ENCODE measurements at places on chromosomes 7 and 10. TPM values are rescaled to one million over a fixed set of nuclear protein-coding genes. Genes with fewer than 3 reads are reported as not detected.

The HOXA11 gene
- polyA plus RNA-seq: 29.6 TPM

The COG5 gene
- 39.0 TPM for polyA plus RNA-seq

The ZNF37A gene
- polyA plus RNA-seq: 21.4 TPM

The CYP26C1 gene
- 0.19 TPM for polyA plus RNA-seq

The DRGX gene
- 0.14 TPM for polyA plus RNA-seq

- no peak for DNase-seq
Measured at GRCh38 chr7:140023728-140024127, 39.0 kb downstream of the PARP12 start.

DNA sequence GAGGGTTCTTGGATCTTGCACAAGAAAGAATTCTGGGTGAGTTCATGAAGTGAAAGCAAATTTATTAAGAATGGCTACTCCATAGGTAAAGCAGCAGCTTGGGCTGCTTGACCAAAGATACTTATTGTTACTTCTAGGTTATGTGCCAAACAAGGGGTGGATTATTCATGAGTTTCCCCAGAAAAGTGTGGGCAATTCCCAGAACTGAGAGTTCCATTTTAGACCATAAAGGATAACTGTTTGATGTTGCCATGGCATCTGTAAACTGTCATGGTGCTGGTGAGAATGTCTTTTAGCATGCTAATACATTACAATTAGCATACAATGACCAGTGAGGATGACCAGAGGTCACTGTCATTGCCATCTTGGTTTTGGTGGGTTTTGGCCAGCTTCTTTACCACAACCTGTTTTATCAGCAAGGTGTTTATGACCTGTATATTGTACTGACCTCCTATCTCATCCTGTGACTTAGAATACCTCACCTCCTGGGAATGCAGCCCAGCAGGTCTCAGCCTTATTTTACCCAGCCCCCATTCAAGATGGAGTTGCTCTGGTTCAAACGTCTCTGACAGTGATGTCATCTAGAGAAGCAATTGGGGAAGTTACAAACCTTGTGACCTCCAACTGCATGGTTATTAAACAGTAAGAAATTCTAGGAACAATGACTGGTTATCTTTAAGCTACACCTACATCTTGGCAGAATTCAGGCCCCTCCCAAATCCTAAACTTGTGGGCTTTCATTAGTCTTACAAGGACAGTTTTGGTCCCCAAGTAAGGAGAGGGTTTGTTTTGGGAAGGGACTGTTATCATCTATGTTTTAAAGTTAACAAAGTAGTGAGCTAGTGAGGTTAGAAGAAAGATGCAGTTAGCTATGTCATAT, 48.0 kb upstream of the INHBA start:
- DNase-seq: no peak

- no peak for DNase-seq
Measured at GRCh38 chr7:137609500-137609899, 237.3 kb downstream of the DGKI start.

GRCh38 chr7:114986190-114987180, 64.6 kb downstream of the MDFIC start:
- DNase-seq: no peak

DNA sequence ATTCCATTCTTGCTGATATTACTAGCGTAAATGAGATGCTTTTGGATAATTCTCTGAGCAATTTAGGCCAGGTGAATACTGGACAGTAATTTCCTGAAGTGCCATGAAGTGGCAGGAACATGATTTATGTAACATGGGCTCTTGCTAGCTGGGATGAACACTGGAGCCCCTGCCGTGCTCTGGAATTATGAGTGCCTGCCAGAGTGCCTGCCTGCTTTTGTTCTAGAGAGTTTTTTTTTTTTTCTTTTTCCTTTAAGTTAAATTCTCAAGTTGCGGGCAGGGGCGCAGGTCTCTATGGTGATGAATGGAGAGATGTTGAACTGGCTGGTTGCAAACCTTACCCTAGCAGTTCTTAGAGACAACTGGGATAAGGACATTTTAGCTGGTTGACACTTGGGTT, 165.9 kb downstream of the AUTS2 start:
- DNase-seq: no peak

DNA sequence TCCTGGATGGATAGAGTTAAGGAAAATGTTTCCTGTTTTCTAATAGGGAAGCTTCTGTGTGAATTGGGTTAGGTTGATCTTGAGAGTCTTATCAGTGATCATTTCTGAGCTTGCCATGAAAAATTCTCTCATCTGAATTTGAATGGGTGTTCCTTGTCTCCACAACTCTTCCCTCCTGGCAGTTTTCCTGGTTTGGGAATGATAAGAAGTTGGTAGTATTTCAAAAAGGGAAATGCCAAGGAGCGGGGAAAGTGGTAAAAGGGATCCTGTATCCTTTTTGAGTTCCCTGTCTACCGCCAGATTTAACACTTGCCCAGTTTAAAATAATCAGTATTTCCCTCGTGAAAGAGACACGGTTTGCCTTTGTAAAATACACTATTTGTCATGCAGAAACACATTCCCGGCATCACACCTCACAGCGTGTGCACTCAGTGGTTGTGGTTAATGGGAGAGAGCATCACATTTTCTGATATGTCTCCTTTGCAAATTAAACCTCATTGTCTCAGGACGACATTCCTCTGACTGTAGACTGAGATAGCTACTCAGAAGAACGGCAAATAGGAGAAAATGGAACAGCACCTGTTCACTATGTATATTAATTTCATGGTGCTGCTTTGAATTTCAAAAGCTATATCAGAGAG, 113.2 kb upstream of the IFRD1 start:
- DNase-seq: no peak

- no peak for DNase-seq
Measured at GRCh38 chr10:131959841-131960240, 21.9 kb downstream of the BNIP3 start.

DNA sequence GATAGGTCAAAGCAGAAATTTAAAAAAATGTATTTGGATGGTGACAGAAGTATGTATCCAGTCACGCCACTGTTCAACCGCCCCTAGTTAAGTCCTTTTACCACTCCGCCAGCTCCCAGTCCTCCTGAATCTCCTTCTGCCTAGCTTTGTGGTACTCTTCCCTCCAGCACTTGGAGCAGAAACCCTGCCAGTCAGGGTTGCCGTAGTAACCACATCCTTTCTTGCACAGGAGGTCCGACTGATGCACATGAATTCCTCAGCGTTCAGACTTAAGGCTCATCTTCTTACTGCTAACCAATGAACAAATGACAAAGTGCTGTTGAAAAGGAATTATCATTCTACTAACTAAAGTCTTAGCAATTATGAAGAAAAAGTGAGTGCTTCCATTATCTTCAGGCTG, 175.3 kb upstream of the KCTD7 start:
- DNase-seq: no peak

- no peak for DNase-seq
Measured at GRCh38 chr7:26001662-26002244, 150.2 kb upstream of the NFE2L3 start.

DNA sequence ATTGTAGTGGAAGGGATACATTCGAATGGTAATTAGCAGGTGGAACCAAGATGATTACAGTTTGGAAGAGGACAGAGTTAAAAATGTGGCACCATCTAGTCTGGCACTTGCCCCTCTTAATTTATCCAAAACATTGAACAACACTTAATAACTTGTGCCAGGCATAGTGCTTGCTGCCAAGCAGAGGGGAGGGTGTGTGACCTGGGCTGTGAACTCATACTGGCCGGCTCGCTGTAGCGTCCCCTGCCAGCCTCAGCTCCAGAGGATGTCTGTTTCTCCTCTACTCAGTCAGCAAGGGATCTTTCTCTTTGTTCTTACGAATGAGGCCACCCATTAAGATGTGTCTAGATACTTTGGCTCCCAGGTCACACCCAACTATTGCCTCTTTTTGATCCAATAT, 179.4 kb upstream of the INHBA start:
- DNase-seq: no peak

DNA sequence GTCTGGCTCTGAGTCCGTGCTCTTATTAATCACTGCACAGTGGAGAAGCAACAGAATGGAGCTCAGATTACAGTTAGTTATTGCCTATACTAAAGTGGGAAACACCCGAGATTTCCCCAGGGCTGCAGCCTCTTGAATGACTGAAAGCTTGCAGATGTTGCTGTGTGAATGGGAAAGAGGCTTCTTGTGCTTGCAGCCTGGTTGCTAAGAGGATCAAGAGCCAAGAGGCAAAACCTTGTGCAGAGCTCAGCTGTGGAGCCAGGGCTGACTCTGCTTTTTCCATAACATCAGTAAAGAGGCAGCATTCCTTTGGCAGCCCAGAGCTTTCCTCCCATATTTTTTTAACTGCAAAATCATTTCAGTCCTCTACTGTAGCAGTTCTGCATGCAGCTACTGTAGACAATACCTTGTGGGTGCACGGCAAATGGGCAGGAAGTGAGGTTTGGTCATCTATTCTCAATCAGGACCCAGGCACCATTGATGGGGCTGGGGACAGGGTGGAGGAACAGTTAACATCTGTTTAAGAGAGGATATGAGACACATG, 86.5 kb downstream of the RALA start:
- DNase-seq: no peak

- DNase-seq: no peak
Measured at GRCh38 chr10:122478971-122479370, 17.6 kb downstream of the HTRA1 start.

DNA sequence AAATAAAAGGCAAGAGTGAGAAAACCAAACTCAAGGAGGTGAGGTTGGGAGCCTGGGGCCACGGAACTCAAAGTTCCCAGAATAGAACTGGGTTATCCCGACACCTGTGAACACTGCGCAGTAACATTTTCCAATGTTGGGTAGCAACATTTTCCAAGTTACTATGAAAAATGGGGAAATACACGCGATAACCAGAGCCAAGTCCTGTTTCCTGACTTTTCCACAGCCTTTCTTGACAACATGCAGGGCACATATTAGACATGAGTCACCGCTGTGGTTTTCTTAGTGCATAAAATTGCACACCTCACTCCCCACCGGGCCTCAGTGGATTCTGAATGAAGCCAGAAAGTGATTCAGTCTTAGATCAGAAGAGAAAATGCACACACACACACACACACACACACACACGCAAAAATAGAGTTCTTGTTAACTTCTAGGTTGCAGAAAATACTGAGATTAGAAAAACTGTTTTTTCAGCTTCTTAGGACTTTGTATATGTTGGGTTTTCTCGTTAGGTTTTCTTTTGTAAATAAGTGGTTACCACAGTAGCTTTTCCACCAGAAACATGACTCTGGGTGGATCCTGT, 70.0 kb downstream of the CAMK1D start:
- no peak for DNase-seq

DNA sequence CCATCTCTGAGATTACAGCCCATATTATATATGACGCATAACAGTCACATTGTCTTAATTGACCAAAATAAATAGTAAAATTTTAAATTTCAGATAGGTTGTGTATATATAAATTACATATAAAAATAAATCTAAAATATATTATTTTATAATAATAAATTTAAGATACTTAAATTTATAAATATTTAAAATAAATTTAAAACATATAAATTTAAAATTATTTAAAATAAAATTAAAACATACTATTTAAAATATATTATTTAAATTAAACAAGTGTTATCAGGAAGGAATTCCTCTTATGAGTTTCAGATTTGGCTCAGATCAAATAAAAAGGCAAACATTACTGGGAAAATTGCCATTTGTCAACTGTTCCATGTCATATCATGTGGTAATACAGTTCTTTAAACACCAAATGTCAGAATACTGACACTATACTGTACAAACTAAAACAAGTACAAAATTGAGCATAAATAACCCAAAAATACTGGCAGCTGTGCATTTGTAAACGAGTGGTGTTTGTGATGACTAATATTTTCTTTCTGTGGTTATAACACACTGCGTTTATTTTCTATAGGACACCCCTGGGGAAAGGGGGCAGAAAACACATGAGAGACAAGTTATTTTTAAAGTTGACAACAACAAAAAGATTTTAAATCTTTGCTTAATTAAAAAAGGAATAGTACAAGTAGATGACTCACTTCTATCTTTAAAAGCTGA, 71.3 kb upstream of the DGKB start:
- DNase-seq: no peak

DNA sequence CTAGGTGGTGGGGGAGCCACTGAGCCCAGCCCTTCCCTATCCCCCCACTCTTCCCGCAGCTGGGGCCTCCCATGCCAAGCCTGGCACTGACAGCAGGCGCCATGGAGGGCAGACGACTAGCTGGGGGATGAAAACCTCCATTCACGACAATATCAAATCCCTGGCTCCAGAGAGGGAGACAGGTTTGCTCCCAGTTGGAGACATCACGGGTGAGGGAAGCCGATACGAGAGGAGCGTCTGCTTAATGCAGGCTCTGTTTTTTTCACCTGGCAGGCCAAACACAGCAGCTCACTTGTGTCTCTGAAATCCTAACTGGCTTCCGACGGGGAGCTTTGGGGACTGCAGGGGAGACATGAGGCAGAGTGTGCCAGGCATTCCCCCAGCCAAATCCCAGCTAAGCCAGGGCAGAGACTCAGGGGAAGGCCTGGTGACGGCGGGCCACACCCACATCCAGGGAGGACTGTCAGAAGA, 307.4 kb upstream of the ZMIZ1 start:
- DNase-seq: no peak

GRCh38 chr10:59465088-59465487, 102.7 kb upstream of the FAM13C start:
- DNase-seq: no peak

DNA sequence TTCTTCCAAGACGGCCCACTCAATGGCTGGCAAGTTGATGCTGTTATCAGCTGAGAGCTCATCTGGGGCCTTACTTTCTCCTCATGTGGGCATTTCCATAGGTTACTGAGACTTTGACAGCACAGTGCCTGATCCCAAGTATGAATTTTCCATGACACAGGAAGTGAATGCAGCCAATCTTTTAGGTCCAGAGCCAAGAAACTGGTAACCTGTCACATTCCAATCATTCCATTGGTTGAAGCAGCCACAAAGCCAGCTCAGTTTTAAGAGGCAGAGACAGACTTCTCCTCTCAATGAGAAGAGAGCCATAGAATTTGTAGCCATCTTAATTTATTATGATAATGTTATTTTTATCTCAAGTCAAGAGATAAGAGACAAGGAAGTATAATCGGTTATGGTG, 775.5 kb downstream of the CNTNAP2 start:
- DNase-seq: no peak

DNA sequence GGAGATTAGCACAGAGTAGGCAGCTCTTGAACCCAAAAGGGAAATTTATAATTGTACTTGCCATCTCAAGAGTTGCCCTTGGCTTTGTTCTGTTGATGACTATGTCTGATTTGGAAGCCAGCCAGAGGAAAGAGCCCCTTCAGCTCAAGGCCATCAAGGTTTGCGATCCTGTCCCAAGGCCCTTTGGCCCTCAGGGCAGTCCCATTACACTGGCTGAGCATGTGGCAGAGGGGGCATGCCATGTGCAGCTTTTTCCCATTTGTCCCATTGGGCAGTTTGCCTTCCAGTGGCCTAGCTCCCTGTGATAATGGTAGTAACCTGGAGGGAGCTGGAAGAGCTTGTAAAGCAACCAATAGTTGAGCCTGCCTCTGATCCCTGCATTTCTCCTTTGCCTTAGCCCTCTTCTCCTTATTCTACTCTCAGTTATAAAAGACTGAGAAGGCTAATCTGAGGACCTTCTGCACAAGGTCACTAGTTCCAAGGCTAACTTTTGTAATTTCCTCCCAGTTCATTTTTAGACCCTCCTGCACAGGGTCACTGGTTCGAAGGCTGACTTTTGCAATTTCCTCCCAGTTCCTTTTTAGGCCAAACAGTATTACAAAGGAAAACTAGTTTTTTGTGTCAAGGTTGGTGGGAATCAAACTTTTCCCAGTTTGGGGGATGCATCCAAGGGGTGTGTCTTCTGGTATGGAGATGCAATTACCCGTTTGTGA, 31.0 kb upstream of the ARHGAP12 start:
- no peak for DNase-seq
